ENCODE measurements at places on chromosomes 7 and 10.

GRCh38 chr7:29511337-29511736, 52.3 kb upstream of the PRR15 start:
- DNase-seq = peak; percentile 68

DNA sequence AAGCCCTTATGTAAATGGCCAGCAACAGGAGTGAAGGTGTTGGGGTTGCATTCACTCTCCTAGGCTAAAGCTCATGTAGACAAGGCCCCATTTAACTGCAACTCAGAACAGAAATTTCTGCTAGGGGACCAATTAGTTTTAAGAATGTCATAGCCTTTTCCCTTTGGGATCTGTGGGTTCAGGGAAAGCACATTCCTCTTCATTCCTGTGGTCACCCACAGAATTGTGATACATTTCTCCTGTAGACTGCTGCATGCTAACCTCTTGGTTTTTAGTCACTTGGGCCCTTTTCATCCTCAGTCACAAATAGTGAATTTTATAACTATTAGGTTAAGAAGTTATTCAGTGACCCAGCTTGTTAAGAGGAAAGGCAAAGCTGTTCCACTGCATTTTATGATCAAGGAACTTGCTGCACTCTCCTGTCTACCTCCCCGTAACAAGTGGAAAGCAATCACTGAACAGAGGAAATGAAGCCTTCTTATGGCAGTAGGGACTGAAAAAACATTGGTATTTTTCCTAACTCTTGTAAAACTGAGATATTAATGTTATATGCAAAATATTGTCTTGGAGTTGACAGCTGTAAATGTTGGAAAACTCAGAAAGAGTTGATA, 124.9 kb downstream of the SND1 start:
- DNase-seq = no peak

- DNase-seq = no peak
These were observed 1.3 kb downstream of the LIMK1 start for GRCh38 chr7:74084722-74085578.

DNA sequence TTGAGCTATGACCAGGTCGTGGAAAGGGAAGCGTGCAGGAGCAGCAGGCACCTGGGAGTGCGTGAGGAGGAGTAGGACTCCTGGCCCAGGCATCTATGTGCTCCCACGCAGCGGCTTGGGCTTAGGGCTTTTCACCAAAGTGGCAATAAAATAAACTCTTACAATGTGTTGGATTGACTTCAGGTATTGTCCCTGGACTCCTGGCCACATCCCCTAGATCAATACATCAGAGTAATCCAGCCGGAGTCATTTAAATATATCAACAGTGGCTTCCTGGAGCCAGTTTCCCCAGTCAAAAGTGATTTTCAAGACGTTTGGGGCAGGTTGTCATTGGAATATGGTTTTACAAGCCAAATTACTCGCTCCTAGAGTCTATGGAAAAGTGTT, 344.4 kb downstream of the WDR11 start:
- DNase-seq = no peak

- peak; percentile 64 for DNase-seq
These were observed 46.9 kb downstream of the AHCYL2 start for GRCh38 chr7:129271500-129272355.

DNA sequence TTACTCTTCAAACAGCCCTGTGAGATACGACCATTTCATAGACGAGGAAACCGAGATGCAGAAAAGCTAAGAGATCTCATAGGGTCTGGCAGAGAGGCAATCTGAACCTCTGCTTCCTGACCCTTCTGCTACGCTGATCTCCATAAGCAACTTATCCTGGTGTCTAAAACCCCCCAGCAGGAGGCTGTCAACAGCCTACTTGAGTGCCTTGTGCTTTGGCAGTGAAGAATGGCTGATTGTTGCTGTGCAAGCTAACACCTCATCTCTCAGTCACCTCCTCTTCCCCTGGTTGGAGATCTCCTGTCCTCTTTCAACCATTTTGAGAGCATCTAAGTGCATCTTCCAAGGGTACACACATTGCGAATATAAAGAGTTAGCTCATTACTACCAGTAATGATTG, 86.2 kb downstream of the AOAH start:
- DNase-seq = no peak
